ENCODE measurements at places on chromosomes 1 and 21.

DNA sequence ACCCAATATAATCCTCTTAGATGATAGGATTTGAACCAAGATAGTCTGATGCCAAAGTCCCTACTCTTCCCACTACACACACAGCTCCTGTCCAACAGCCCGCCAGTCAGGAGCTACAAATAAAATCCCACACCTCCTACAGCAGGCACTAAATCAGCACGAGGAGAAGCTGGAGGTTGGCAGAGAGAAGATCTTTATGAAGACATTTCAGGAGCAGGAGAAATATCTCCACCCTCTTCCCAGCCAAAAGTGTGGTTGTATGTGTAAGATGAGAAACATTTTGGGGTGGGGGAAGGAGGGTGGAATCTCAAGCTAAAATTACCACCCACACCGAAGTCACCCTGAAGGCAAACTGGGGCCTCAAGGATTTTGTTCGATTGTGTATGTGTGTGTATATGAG is 54.5 kb downstream of the PLXNA2 start:
- no peak for DNase-seq

DNA sequence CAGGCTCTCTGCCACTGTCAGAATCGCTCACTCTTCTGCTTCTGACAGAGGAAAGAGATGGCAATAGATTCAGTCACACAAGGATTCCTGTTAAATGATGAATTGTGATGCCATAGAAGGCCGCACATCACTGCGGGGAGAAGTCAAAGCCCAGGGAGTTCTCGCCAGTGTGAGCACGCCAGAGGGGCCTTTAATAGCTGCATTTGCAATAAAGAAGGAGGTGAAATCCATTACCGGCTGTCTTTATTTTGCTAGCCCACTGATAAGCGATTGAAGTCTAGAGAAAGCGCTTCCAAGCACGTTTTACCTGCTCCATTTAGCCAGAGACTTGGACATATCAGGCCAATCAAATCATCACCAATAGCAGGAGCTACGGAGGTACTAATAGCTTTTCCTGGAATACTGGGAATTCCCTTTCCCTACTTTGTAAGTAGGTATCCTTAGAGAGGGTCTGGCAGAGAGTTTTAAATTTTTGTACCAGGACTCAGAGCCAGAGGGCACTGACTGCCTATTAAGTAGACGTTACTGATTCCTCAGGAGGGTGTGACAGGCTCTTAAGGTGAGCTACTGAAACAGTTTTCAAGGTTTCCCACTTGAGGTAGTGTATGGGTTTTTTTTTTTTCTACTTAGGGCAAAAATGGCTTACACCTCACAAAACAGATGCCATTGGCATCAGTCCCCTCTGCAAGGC is 10.2 kb upstream of the TARBP1 start:
- DNase-seq: no peak

- no peak for DNase-seq
These were observed 12.6 kb downstream of the MAP3K21 start for GRCh38 chr1:233340031-233340555.

- no peak for DNase-seq
These were observed 48.5 kb upstream of the LRRN2 start for GRCh38 chr1:204733869-204734596.

DNA sequence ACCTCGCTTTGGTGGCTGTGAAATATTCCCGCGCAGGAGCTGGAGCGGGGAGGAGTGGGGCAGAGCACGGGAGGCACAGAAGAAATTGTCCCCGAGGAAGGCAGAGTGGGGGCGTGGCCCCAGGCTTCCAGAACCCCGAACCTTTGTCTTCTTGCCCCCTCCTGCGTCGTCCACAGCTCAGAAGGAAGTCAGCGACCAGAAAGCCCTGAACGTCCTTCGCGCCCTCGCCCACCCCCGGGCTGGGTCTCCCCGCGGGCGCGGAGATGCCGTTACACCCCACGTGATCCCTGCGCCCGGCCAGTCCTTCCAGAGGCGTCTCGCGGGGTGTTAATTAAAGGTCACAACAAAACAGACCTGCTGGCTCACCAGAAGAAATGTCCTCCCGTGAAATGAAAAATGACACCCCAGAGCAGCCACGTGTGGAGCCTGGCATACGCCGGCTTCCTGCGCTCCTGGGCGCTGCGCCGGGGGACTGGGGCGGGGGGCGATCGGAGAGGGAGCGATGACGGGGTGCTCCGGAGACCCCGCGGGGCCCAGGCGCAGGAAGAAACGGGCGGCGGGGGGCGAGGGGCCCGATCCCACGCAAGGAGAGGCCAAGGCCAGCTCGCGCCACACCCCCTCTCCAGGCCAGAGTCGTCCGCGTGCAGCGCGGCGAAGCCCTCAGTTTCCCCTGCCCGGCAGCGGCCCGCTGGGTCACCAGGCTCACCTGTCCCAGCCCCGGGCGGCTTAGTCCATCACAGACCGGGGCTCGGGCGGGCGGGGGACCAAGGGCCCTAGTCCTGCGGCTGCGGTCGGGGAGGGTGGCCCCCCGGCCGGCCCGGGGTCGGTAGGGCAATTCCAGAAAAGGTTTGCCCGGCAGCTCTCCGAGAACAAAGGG is 995 bp upstream of the KIF26B start:
- DNase-seq: peak; percentile 57

- no peak for DNase-seq
These were observed 963.7 kb upstream of the ADGRL2 start for GRCh38 chr1:80837066-80837465.

Data from B cell (primary cell).